ENCODE measurements at places on chromosomes 3 and 15.

DNA sequence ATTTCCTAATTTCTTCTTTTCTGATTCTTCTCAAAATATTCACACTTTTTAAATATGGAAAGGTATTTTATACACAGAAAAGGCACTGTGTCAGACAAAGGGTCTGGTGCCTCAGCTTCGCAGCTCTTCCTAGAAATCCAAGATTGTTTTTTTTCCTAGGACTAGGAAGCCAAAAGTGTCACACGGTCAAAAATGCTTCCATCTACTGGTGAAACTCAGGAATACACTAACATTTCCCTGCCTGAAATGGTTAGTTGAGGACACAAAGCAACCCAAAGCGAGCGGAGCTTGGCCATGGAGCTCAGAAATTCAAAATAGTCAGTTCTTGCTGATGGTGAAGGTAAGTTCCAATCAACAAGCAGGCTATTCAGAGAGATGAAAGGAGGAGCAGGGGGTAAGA lies 426.5 kb upstream of the RASGRP1 start:
- DNase-seq: no peak

DNA sequence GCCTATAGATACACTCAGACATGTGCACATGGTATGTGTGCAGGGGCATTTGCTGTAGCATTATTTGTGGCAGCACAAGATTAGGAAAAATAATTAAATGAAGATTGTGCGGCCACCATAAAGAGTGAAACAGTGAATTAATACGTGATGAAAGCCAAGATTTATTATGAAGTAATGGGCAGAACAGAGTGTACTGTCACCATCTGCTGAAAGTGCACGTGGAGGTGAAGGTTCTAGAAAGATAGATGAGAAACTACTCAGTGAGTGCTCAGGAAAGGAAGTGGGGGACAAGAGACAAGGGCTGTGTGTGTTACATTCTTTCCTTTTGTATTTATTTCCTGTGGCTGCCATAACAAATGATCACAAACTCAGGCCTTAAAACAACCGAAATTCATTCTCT lies 246.1 kb upstream of the ATP10A start:
- DNase-seq: no peak

DNA sequence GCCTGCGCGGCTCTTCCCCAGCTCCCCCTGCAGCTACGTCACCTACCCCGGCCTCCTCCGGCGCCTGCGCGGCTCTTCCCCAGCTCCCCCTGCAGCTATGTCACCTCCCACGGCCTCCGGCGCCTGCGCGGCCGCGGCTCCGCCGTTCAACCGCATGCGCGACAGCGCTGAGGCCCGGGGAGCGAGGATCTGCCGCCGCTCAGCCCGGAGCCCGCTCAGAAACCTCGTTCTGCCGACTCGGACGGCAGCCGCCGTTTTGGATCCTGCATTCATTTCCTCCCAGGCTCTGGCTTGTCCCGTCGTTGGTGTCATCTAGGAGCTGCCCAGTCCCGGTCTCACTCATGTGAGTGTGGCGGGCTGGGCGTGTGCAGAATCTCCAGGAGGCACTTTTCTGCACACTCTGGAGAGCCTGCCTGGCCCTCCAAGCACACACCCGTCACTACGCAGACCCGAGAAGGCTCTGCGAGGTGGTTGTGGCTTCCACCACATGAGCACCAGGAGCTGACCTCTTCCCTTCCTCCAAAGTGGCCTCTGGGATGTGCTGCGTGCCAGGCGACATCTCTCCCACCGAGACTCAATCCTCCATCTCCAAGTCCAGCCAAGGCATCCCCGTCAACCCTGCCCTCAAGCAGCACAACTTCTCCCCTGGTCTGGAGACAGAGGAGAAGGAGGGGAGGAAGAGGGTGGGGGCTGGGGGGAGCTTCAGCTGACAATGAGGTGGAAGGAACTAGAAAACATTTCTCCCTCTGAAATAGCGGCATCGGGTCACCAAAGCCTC lies 165.3 kb downstream of the CHSY1 start:
- DNase-seq: no peak

DNA sequence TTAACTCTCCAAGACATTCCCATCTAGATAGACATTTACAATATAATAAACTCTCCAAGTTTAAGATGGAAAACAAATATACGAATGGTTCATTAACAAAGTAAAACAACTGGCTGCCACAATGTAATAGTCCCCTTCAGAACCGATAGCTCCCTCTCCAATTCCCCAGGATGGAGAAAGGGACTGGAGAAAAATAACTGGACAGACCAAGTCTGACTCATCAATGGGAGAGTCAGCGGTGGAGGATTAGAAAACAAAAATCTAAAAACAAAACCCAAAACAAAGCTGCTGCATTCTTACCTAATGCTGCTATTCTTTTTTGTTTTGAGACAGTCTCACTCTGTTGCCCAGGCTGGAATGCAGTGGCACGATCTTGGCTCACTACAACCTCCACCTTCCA lies 468.1 kb downstream of the SHQ1 start:
- DNase-seq: no peak

DNA sequence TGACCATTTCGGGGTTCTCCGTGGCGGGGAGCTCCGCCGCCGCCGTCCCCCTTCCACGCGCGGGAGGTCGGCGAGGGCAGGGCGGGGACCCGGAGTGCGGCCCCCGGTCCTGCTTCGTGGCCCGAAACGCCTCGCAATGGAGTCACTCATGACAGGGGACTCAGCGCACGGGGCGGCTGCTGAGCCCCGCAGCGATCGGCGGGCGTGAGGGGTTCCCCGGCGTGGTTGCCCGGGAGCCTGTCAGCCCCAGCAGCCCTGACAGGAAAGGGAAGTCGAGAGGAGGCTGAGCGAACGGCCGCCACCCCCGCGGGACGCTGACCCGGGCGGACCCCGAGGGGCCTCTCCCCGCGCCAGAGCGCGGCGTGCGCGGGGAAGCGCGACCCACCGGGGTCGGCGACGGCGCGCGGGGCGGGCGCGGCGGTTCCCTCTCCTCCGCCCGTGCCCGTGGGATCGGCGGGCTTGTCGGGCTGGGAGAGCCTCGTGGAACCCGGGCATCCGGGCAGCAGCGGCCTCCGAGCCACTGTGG lies 564 bp upstream of the PIGZ start:
- DNase-seq: peak; percentile 28

DNA sequence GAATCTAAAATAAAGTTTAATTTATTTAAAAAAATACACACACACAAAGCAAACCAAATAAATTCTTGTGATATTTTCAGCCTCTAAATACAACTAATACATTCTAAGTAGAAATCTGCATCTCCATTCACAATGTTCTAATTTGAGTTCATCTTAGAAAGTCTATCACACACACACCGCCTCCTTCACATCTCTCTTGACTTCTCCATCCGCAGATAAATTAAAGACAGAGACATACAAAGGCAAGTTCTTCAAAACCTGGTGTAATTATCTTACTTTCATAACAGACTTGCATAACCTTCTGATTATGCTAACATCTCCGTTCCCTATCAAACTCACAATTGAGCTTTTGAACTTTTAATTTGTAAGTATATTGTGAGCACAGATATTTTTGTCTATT lies 657.3 kb downstream of the VGLL3 start:
- DNase-seq: no peak

GRCh38 chr3:26647078-26647477 lies 24.5 kb downstream of the LRRC3B start:
- DNase-seq: no peak

DNA sequence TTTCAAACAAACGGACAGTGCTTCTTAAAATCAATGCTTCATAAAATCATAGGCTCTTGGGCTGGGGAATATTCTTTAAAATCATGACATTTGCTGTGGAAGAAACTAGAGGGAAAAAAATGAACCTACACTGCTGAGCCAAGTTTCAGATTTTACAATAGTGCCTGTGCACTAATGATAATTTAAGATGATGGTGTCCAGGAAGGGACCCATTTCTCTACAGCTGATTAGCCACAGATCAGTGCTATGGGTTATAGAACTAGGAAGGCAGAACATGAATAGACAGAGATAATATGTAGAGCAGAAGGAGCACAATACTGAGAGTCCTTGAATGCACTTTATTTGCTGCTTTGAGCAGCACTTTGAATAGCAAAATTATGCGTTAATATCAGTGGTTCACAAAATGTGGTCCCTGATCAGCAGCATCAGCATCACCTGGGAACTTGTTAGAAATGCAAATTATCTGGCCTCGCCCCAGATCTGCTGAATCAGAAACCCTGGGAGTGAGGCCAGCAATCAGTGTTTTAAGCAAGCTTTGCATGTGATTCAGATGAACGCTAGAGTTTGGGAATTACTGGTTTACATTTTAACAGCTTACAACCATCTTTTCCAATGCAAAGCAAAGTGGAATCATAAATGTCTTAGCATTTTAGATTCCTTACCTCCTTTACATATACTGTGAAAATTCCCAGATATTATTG lies 135.8 kb upstream of the ANKRD28 start:
- DNase-seq: no peak

DNA sequence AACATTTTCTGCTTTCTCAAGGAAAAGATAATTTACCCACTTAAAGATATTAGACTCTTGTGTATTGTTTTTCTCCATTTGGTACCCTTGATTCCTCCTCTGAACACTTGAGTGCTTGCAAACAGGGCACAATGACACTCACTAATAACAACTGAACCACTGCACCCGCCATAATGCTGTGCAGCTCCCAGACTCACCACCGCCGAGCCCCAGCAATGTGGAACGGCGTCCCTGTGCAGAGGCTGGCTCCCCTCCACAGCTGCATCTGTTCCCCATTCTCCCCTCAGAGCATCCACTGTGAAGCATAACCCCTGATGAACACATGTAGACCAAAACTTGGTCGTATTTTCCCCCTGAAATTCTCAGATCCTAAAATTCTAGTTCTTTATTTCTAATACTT lies 276.2 kb upstream of the PLSCR5 start:
- no peak for DNase-seq

- DNase-seq: no peak
Measured at GRCh38 chr15:89330881-89331595, 3.6 kb downstream of the POLG start.

GRCh38 chr3:31906182-31906581 lies 74.9 kb downstream of the OSBPL10 start:
- no peak for DNase-seq

DNA sequence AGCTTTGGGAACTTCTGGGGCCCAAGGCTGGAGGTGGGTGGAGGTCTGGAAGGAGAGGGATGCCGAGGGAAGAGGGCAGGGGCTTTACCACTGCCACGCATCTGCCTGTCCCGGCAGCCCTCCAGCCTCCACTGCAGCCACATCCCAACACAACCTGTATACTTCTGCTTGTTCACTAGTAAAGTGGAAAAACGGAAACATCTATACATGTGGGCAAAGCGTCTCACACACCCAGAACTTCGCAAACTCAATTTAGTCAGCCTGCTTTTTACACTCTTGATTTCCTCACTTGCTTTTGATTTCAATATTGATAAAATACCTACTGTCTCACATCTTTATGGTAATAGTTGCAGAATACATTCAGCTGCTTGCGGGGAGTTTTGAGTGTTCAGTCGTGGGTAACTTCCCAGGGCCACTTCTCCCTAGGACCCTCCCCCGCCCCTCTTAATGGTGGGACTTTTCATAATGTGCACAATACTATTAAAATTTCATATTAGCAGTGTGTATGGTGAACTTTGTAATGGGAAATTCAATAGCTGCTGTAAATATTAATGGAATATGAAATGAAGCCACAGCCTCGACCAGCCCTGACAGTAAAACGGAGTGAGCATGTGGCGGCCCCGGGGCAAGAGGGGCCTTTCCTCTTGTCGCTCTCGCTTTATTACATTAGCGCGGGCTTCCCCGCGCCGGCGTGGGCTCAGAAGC lies 85.2 kb downstream of the NR2F2 start:
- DNase-seq: no peak

- DNase-seq: no peak
Measured at GRCh38 chr15:40281801-40282146, 1.1 kb downstream of the ANKRD63 start.

DNA sequence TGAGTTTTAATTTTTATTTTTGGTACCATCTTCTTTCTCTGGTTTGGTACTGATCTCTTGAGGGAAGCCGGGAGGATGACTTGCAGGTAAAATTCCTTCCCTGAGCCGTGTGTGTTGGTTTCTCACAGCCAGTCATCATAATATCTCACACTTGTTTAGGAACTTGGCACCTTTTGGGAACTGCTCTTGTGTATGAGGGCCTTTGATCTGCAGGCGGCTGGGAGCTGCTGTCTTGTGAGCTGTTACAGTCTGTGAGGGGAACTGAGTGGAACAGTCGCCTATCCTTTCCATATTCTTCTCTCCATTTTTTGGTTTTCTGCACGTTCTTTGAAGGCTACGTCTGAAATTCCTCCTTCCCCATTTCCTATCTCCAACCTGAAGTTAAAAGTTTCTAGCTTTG lies 75.2 kb downstream of the CACNA2D3 start:
- no peak for DNase-seq

GRCh38 chr3:131731709-131732108 lies 228.9 kb upstream of the MRPL3 start:
- DNase-seq: no peak

- no peak for DNase-seq
Measured at GRCh38 chr3:107346564-107346963, 30.7 kb upstream of the CCDC54 start.

GRCh38 chr3:143716731-143717130 lies 131.5 kb downstream of the SLC9A9 start:
- no peak for DNase-seq

- DNase-seq: no peak
Measured at GRCh38 chr3:44228900-44229299, 12.8 kb upstream of the TOPAZ1 start.

- no peak for DNase-seq
Measured at GRCh38 chr3:66041828-66042227, 3.1 kb upstream of the MAGI1 start.

GRCh38 chr3:33775363-33775762 lies 23.1 kb upstream of the PDCD6IP start:
- DNase-seq: no peak

DNA sequence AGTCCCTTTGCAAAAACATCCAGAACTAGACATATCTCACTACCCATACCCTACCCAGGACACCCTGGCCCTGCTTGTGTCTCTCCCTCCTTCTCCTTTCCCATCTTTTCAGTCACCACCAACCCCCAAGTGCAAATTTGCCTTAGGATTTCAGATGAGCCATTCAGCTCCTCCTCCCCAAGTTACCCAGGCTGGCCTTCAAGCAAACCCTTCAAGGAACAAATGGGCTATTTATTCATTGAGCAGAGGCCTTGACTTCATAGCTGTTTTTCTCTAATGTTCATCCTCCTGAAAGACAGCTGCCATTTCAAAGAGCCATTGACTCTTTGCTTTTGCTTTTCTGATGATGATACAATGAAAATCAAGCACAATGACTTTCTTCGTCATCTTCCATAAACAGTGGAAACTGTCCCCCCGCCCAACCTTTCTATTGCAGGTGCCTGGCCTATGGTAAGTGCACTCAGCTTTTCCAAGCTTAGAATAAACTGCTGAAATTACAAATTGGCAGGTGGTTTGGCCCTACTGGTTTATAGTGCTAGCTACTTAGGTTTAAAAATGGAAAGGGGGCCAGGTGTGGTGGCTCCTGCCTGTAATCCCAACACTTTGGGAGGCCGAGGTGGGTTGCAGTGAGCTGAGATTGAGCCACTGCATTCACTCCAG lies 26.1 kb upstream of the KLHL6 start:
- DNase-seq: no peak
